ENCODE measurements at places on chromosomes 3 and 15. TPM values are rescaled to one million over a fixed set of nuclear protein-coding genes. Genes with fewer than 3 reads are reported as not detected.

Gene SERINC4
- 0.46 TPM for total RNA-seq

Gene B3GALNT1
- total RNA-seq = 29.0 TPM

Gene NGRN
- total RNA-seq = 124 TPM

Gene MOBP
- total RNA-seq = 0.08 TPM

Gene GHRL
- not detected for total RNA-seq

Gene STXBP5L
- total RNA-seq = not detected

Data from kidney epithelial cell (primary cell).